Dermis blood vessel endothelial cell (primary cell): ENCODE measurements at places on chromosomes 3 and 15. TPM values are rescaled to one million over a fixed set of nuclear protein-coding genes. Genes with fewer than 3 reads are reported as not detected.

PLSCR5 gene
- total RNA-seq: not detected in 2 replicates

XYLB gene
- total RNA-seq: 1.7 and 2.1 TPM in 2 replicates

LEKR1 gene
- total RNA-seq: 0.14 and 0.17 TPM in 2 replicates

TRANK1 gene
- 13.6 and 13.9 TPM in 2 replicates for total RNA-seq

GPR171 gene
- not detected in 2 replicates for total RNA-seq

GP9 gene
- total RNA-seq: not detected in 2 replicates

HRG gene
- total RNA-seq: not detected in 2 replicates

MUC20 gene
- total RNA-seq: 0.51 TPM in 1 of 2 replicates, not detected in the other

TGM5 gene
- not detected in 2 replicates for total RNA-seq

TNFAIP8L3 gene
- 49.9 and 79.0 TPM in 2 replicates for total RNA-seq
